ENCODE measurements at places on chromosomes 2 and 18.

- no peak for DNase-seq
These were observed 30.0 kb upstream of the TUBA3D start for GRCh38 chr2:131445896-131446295.

DNA sequence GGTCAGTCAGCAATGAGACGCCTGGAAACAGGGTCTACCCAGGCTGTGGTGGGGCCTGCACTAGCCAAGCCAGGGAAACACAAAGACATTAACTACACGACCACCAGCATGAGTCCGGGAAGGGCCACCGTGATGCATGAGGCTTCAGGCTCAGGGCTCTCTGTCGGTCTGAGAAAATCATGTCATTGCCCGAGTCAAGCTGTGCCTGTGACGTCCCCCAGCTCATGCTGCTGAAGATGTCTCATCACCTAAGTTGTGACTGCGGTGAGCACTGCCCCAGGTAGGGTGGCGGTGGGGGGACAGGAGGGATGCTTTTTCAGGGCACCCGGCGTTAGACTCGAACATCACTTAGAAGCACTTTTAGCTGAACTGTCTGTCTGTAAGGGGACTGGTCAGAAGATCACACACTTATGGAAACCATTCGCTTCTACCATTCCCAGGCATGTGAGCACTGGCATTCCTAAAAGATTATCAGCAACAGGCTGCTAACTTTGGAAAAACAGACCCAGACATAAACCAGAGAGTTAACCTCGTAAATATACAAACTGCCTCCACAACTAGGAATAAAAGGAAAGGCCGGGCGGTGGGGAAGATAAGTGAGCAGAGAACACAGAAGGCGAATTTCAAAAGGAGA lies 234.5 kb downstream of the HDAC4 start:
- no peak for DNase-seq

DNA sequence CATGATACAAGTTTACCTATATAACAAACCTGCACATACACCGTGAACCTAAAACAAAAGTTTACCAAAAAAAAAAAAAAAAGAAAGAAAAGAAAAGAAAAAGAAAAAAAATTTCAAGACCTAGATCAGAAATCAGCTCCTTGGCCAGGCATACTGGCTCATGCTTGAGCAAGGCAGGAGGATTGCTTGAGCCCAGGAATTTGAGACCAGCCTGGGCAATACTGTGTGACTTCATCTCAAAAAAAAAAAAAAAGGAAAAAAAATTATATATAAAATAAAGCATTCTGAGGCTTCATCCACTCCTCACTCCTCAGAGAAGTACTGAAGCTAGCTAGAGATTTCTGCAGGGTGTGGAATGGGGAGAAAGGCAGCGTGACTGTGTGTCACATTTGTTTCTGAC lies 11.8 kb upstream of the PROC start:
- no peak for DNase-seq

GRCh38 chr2:11102956-11103860 lies 52.1 kb upstream of the SLC66A3 start:
- no peak for DNase-seq

GRCh38 chr18:77065221-77065981 lies 67.2 kb downstream of the MBP start:
- DNase-seq, result peak; percentile 97

- DNase-seq, result no peak
These were observed 213.0 kb downstream of the SP3 start for GRCh38 chr2:173752152-173752551.

DNA sequence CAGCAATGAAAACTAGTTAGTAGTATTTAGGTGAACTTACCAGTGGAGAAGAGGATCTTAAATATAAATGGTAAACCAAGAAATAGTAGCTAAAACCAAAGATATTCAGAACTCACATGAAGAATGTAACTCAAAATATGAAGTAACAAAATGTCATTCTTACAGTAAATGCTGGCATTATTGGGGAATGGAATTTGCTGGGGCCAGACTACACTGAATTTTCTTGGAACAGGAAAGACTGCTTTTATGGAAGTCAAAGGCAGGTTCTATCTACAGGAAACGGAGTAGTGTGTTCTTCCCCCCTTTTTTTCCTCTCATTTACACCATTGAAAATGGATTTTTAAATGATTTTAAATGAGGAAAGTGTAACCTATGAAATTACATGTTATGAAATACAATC lies 188.7 kb downstream of the IKZF2 start:
- no peak for DNase-seq

DNA sequence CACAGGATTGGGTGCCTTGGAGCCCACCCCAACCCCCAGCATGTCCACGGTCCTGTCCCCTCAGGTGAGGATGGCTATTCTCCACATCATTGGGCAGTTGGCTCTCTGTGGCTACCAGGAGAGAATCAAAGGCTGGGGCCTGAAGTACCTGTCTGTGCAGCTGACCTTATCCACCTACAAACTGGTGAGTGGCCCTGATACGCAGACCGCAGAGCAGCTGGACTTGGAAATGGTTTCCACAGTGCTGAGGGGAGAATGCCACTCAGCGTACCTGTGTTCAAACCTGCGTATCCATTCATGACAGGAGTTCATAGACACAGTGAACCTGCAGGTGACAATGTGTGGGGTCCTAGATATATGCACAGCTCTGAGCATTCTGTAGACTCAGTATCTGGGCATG lies 21.6 kb downstream of the MROH2A start:
- no peak for DNase-seq

DNA sequence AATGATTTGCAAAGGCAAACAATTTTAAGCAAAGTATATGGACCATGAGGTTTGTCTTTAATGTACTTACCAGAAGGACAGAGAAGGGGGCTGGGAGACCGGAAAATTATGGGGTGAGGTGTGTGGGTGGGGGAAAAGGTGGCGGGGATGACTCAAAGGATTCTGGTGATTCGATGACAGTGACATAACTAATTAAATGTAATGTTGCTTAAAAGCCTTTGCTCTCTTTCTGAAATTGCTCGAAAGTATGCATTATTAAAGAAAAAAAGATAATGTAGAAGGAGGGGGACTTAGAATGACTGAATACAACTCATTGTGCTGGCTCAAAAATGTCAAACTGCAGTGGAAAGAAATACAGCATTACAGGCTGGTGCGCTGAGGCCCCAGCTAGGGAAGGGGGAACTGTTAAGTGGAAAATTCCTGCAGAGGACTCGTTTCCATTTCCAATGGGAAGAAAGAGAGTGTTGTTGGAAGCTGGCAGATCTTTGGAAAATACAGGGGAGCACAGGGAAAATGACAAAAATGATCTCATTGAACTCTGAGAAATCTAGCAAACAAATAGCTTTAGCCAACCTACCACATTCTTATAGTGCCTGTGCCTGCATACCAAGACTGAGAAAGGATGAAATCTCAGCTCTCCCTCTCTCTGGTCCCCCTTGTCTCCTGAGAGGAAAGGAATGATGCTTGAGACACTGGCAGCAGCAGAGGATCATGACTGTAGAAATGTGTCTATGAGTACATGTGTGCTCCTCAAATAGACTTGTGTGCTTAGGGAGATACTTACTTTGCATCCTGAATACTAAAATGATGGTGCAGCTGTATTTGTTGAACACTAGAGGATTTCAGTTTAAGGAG lies 632.4 kb downstream of the NYAP2 start:
- peak; percentile 20 for DNase-seq

DNA sequence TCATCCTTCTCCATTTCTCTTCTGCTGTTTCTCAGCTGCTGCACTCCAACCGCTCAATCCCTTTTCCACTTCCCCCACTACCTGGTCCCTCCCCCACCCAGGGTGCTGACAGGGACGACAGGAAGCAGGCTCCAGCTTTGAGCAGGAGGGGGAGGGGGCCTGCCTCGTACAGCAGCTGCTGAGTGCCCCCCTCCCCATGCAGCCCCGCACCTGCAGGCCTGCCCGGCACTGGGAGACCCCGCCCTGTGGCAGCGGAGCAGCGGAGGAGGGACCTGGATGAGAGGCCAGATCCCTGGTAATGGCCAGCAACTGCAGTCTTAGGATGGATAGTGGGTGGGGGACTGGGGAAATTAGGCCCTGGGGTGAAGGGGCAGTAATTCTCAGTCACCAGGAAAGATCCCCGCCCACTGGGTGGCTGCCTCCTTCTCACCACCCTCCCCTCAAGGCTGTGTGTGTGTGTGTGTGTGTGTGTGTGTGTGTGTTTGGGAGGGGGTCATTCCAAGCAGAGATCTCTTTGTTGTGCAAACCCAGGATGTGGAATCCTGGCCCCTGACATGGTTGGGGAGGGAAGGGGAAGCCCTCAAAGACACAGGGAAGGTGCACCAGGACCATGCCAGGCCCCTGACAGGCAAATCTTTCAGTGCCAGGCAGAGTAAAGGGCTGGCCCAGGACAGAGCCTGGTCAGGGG lies 6.8 kb upstream of the CRYBA2 start:
- no peak for DNase-seq

- DNase-seq, result no peak
These were observed 99.9 kb downstream of the CBLN2 start for GRCh38 chr18:72444111-72444797.

GRCh38 chr2:161166538-161167409 lies 6.5 kb downstream of the TANK start:
- DNase-seq, result peak; percentile 84

- no peak for DNase-seq
These were observed 13.7 kb downstream of the DSC2 start for GRCh38 chr18:31088532-31088931.

DNA sequence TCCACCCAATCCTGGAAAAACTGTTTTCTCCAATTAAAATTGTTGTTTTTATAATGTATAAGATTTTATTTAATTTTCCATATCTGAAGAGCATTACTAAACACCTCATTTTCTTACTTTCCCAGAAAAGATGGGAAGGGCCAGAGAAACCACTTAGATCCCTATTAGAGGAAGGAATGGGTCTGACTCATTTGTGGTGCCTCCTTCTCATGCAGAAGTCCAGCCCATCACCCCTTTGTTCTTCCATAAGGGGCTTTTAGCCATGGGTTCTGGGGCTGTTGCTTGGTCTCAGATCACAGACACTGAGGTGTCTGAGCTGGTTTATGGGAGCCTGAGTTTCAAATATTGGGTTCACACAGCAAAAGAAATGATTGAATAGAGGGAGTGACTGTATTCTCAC lies 152.2 kb downstream of the ESCO1 start:
- no peak for DNase-seq

DNA sequence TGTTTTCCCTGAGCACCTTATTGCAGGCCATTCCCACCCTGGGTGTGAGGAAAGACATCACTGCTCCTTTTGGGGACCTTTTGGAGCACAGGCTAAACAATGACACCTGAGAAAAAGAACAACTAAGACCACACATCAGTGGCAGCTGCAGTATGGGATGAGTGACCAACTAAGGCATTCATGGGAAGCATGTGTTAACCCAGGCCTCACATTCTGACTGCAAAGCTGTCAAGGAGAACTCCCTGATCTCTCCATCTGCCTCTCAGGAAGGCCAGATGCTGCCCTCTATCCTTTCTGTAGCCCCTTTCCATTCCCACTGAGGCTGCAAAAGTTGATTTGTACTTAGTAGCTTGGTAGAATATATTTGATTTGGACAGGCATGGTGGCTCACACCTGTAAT lies 277.7 kb upstream of the FBXO11 start:
- DNase-seq, result no peak

DNA sequence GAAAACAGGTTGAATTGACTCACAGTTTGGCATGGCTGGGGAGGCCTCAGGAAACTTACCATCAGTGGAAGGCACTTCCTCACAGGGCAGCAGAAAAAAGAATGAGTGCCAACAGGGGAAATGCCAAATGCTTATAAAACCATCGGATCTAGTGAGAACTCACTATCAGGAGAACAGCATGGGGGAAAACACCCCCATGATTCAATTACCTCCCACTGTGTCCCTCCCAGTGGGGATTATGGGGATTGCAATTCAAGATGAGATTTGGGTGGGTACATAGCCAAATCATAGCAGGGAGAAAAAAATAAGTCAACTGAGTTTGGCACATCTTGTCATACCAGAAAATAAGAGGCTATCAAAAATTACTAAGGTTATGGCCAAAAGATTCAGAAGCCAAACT lies 96.3 kb downstream of the TRIP12 start:
- DNase-seq, result no peak

GRCh38 chr18:74994502-74995418 lies 214.2 kb downstream of the PTGR3 start:
- DNase-seq, result peak; percentile 63

GRCh38 chr18:463827-464541 lies 36.5 kb downstream of the COLEC12 start:
- peak; percentile 89 for DNase-seq

DNA sequence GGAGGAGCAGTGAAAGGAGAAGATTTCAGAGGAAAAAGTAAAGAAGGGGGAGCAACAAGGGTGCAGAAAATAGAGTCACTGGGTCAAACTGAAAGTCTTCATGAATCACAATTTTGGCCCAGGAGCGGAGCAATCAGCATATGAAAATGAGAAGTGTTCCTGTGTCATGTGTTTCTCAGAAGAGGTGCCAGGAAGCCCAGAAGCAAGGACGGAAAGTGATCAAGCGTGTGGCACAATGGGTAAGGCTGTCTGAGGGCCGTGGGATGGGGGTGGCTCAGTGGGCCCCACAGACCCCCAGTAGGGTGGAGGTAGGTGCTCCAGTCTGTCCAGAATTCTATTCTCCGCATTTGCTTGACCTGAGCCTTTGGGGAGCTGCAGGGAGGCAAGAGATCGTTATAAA lies 44.2 kb downstream of the SP140 start:
- no peak for DNase-seq

DNA sequence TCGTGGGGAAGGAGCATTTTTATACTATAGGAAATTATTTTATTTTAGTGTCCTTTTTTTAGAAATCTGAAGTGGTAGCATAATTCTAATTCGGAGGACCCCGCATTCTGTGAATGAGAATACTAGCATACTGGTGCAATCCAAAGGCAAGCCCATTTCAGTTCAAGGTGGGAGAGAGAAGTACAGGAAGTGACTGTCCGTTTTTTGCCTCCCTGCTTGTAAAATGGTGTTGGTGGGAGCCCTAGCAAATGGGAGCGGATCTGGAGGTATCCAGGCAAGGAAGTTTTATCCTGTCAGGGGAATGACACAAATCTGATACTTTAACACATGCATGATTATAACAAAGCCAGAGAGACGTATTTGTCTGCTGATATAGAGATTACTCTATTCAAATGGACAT lies 141.7 kb downstream of the ESCO1 start:
- no peak for DNase-seq

DNA sequence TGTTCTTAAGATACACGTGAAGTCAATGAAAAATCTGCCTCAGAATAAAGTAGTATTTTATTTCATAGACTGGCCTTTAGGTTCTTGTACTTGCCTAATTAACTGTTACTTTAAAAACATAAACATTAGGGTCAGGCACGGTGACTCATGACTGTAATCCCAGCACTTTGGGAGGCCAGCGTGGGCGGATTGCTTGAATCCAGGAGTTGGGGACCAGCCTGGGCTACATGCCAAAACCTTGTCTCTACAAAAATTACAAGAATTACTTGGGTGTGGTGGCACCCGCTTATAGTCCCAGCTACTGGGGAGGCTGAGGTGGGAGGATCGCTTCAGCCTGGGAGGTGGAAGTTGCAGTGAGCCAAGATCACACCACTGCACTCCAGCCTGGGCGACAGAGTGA lies 16.0 kb upstream of the SNORC start:
- DNase-seq, result no peak

- no peak for DNase-seq
These were observed 264.7 kb downstream of the TNS1 start for GRCh38 chr2:217738061-217738460.
